ENCODE measurements at places on chromosomes 6 and 20.

DNA sequence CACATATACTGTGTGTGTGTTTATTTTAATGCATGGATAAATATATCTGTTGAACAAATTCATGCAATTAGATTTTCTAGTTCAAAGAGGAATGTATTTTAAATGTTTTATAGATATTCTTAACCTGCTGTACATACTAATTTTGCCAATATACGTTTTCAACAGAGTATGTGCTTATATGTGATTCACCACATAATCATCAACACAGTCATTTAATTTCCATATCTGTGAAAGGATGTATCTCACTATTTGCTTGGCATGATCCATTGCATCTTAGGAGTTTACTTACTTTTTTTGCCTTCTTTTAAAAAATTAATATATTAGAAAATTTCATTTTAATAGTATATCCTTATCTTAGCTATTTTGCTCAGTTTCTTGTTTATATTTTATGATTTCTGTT is 902.3 kb upstream of the CITED2 start:
- DNase-seq = no peak

DNA sequence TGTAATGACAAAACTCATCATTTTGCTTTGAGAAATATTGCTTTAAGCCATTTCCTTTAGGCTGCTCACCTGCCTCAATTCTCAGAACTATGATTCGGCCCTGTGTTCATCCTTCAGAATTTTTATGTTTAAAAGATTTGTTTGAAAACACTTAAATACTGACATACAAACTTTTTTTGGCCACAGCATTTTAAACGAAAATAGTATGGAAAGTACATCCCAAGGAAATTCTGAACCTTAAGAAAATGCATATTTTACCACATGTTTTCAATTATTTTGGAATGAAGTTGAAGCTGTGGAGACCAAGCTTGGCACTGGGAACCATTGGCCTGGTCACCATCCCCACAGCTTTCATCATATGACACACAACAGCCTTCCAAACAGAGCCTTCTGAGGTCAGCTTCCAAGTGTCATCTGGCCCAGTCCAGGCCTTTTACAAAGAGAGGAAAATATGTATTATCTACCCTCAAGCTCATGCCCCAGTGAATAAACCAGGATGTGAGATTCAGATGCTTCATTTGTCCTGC is 83.3 kb downstream of the SOD2 start:
- no peak for DNase-seq

DNA sequence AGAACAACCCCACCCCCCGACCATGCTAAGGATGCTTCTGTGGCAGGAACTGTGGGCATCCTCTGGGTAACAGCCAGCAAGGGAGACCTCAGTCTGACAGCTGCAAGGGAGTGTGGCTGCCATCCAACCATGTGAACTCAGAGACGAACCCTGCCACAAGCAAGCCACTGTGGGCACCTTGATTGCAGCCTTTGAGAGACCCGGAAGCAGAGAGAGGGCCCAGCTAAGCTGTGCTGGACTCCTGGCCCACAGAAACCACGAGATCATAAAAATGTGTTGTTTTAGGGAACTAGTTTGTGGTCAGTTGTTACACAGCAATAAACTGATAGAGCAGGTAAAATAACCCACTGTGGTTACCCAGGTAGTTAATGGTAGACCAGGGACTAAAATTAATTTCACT is 414.6 kb downstream of the CDH26 start:
- DNase-seq = no peak

DNA sequence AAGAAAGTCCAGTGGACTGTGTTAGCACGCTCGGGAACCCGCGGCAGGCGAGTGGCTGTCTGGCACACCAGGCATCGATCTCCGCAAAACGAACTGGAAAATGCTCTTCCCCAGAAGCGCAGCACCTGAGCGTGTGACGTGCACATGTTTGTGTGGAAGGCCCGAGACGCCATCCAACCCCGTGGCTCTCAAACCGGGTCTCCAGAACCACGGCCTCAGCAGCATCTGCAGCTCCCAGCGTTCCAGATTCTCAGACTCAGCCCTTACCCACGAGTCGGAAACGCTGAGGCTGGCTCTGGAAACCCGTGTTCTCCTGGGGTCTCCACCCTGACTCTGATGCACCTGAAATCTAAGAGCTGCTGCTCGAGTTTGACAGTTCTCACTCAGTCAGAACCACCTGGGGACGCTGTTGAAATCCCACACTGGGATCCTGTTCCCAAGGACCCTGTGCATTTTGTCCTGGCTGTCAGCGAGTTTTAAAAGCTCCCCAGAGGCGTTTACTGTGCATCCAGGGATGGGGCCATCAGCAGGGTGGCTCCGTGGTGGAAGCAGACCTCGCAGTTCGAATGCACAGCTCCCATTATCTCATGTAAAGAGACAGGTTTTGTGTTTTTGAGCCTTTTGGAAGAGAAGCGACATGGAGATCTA is 69.0 kb downstream of the DLL1 start:
- peak; percentile 1 for DNase-seq

GRCh38 chr6:107629548-107630129 is 139.7 kb downstream of the SOBP start:
- DNase-seq = no peak

DNA sequence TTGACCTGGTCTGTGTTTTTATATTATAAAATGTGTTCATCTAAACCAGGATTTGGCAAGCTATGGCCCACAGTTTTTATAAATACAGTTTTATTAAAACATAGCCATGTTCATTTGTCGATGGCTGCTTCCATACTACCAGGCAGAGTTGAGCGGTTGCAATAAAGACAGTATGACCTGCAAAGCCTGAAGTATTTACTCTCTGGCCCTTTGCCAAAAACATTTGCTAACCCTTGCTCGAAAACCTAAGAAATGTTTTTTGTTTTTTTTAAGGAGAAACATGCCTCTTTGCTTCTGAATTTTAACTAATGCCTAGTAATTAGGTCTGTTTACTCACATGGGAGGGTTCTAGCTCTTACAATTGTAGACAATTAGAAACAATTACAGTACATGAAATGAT is 67.4 kb upstream of the SMIM28 start:
- no peak for DNase-seq

- no peak for DNase-seq
Observed at GRCh38 chr20:7850775-7851490, 89.3 kb downstream of the HAO1 start.

- DNase-seq = no peak
Observed at GRCh38 chr20:50346374-50347283, 156.0 kb downstream of the CEBPB start.

GRCh38 chr6:150652848-150653613 is 53.3 kb downstream of the PLEKHG1 start:
- DNase-seq = no peak

DNA sequence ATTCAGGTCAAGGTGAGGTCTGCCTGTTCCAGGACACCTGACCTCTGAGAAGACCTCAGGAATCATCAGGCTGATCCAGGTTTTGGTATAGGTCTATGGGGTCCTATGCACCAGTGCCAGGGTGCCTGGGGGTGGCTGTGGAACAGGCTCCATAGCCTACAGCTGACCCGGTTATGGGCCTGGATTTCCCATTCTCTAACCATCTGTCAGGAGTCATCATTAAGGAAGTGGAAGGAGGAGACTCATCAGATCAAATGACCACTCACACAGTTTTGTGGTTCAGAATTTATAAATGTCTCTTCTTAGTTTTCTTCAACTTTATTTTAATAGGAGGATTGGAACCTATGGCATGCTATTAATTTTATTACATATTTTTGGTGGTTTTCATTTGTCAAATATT is 14.8 kb downstream of the PLA2G7 start:
- DNase-seq = no peak

DNA sequence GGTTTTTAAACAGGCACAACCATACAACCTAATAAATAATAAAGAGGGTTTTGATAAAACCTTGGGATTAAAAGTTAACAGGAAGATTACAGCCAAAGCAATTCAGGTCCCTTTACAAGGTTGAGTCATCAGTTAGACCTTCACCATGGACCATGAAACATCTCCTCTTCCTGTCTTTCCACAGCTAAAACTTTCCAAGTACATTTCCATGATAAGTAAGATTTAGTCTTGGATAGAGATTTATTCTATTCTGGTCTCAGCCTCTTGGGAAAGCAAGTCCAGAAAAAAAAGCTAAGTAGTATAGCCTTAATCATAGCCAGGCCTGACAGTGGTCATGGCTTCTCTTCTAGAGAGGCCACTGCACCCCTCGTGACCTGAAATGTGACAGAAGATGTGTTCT is 2.9 kb upstream of the PRSS35 start:
- no peak for DNase-seq

- no peak for DNase-seq
Observed at GRCh38 chr6:119390247-119390793, 40.8 kb upstream of the MAN1A1 start.

DNA sequence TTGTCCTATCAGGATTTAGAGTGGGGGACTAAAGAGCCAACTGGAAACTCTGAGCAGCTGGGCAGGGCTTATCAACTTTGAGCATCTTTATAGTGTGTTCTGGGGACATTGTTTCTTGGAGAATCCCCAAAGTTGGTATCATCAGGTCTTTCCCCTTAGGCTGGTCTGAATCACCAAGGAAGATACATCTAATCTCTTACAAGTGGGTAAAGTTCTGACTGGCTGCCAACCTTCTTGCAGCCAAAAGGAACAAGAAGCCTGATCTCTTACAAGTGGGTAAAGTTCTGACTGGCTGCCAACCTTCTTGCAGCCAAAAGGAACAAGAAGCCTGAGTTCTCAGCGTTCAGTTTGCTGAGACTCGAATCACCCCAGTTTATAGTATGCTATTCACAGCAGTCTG is 1.6 kb upstream of the MED23 start:
- no peak for DNase-seq

DNA sequence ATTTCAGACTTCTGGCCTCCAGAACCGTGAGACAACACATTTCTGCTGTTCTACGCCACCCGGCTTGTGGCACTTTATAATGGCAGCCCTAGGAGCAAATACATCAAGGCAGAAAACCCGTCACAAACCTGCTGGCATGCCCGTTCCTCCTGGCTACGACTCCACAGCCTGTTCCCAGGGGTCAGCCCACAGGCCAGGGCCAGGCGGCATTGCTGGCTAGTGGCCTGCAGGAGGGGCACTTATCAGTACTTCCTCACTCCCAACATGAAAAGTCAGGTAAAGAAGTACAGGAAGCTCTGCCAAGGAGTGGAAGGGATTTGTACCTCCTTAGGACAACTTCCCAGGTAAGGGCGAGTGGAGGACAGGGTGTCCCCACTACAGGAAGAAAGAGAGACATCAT is 223.1 kb upstream of the AGPAT4 start:
- DNase-seq = no peak

- no peak for DNase-seq
Observed at GRCh38 chr6:41209547-41210320, 8.8 kb upstream of the TREML2 start.

- DNase-seq = no peak
Observed at GRCh38 chr6:13674533-13675190, 37.0 kb downstream of the RANBP9 start.

- DNase-seq = no peak
Observed at GRCh38 chr6:141347086-141347485, 785.6 kb upstream of the GJE1 start.

GRCh38 chr6:160974304-160974771 is 17.2 kb upstream of the MAP3K4 start:
- no peak for DNase-seq

GRCh38 chr6:163533443-163533842 is 118.9 kb downstream of the QKI start:
- no peak for DNase-seq

DNA sequence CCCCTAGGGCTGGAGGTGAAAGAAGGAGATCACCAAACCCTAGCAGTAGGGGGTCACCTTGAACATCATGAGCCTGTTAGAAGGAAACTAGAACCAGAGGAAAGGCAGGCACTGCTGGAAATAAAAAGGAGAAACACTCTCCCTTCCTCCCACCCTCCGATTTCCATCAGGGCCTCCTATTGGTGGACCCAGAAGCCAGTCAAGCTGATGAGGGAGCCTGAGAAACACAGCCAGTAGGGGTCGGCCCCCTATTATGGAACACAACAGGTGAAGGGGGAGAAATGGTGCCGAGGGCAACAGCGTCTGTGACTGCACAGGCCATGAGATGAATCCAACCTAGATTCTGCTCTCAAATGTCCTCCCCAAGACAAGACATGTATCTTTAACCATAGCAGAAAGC is 156.1 kb upstream of the LRFN2 start:
- DNase-seq = peak; percentile 2

DNA sequence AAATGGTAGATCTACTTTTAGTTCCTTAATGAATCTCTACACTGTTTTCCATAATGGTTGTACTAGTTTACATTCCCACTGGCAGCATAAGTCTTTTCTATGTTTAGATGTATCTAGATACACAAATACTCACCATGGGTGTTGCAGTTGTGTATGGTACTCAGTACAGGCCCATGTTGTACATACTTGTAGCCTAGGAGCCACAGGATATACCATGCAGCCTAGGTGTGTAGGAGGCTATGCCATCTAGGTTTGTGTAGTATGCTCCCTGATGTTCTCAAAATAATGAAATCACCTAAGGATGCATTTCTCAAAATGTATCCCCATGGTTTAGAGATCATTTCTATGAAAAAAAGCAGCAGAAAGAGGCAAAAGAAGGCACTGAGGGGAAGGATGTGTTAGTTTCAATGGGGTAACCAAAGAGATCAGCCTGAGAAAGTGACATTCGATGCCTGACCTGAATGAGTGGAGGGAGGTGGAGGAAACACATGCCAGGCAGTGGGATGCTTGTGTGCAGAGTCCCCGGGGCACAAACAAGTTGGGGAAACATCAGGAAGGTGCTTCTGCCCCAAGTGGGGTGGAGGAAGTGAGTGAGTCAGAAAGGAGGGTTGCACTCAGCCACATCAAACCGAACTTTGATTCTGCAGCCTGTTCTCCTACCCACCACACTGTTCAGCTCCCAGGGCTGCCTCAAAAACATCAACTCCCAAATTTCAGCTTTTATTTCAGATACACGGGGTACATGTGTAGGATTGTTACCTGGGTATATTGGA is 191.2 kb downstream of the ZNF217 start:
- DNase-seq = no peak

DNA sequence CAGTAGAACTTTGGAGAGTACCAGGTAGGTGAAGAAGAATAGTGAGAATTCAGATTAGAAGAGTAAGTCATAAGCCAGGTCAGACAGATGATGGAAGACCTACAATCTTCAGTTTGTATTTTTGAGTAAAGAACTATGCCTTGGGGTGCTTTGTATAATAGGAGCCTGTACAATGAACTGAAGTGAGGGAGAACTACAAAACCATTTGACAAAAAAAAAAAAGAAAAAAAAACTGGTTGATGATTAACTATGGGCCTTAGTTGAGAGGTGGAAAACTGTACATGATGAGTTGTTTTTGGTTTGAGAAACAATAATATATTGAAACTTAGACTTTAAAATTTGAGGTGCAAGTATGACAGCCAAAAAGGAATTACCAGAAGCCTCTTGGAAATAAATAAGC is 25.7 kb downstream of the VTA1 start:
- no peak for DNase-seq

DNA sequence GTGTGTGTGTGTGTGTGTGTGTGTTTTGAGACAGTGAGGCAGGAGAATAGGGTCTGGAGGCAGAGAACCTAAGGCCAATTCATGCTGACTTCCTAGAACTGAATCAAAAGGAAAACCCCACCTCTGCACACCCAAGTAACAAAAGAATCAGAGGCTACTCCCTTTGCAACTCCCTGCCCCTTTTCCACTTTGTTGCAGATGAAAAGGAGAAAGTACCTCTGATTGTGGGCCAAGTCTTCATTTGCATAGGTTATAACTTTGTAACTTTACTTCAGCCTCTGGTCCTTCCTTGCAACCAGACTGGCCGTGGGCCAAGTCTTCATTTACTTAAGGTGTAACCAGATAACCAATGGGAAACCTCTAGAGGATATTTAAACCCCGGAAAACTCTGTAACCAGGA is 168.8 kb downstream of the EYA2 start:
- no peak for DNase-seq

GRCh38 chr20:35055445-35056276 is 36.9 kb downstream of the TRPC4AP start:
- peak; percentile 10 for DNase-seq

All from CD4-positive, alpha-beta T cell treated with Interleukin-4 for 1 hour (primary cell).